Posterior cingulate gyrus (tissue), 11 donors: ENCODE measurements at places on chromosomes 2 and 18.

- no peak for DNase-seq
Measured at GRCh38 chr2:774436-774835, 97.2 kb upstream of the TMEM18 start.

GRCh38 chr2:204213588-204213987 lies 277.0 kb downstream of the ICOS start:
- DNase-seq = no peak

DNA sequence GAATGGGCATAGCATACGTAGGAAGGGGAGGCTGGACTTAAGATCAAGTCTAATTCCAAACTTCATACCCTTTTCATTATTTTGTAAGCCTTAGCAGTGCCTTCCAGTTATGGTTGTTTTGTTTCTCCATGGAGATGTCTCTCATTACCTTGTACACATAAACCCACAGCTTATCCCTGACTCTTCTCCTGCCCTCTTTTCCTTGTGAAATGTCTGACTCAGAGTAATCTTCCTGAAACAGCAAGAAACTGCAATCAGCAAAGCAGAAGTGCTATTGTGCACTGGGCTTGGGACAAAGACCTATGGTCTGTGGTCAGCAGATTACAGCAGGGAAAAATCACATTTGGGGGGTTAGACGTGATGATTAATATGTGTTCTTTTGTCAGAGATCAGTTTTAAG lies 176.7 kb downstream of the IKZF2 start:
- no peak for DNase-seq

- DNase-seq = no peak
Measured at GRCh38 chr18:12944709-12945108, 3.1 kb upstream of the SEH1L start.

- no peak for DNase-seq
Measured at GRCh38 chr2:29811378-29811777, 110.0 kb downstream of the ALK start.

GRCh38 chr18:42078711-42079110 lies 123.7 kb downstream of the PIK3C3 start:
- no peak for DNase-seq

DNA sequence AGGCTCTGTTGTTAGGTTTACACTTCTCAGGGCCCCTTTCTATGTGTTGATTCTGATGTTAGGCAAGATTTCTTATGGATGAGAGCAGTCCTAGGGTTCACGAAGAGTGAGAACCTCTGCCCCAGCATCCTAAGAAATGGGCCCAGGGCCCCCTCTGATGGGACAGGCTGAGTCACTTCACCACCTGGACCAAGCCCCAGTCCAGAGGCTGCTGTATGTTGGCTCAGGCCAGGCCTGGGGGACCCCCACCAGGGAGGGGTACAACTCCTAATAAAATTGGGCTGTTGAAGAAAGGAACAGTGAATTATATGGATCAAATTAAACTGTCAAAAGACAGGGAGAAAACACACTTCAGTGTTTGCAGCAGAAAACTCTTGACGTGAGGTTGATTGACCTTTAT lies 365.9 kb upstream of the HS6ST1 start:
- no peak for DNase-seq

DNA sequence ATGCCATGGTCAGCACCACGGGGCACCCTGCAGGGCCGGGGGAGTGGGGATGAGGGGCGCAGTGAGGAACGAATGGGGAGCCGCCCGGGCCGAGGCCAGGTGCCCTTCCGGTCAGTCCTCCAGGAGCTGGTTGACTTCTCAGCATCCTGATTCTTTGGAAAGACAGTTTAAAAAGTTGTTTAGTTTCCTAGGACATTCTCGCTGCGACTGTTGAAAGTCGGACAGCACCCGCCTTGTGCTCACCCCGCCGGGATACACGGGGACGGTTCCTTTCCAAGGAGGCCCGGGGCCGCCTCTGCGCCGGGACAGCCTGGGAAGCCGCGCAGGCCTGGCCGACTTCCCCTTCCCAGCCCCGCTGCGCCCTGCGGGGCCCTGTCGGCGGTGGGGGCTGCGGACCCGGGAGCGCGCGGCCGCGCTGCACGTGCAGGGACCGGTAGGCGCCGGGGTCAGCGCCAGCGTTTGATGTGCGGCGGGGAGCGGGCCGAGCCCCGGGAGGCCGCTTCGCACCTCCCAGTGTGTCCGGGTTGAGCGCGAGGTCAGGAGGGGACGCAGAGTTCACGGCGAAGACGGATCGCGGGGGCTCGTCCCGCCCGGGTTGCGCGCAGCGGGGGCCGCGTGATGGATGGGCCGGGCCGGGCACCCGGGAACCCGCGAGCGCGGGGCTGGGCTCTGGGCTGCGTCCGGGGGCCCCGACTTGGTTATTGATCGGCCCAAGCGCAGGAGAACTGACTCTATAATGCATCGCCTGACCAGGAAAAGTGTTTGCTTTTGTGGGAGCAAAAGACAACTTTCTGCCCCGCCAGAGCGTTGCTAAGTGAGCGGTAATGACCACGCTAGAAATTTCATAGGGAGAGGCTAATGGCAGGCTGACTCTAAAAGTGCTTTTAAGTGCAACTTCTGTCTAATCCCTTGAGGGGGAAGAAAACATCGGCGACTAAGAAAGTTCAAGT lies 28.0 kb upstream of the SMIM21 start:
- DNase-seq = no peak

- DNase-seq = no peak
Measured at GRCh38 chr2:133561045-133561852, 7.0 kb downstream of the NCKAP5 start.

DNA sequence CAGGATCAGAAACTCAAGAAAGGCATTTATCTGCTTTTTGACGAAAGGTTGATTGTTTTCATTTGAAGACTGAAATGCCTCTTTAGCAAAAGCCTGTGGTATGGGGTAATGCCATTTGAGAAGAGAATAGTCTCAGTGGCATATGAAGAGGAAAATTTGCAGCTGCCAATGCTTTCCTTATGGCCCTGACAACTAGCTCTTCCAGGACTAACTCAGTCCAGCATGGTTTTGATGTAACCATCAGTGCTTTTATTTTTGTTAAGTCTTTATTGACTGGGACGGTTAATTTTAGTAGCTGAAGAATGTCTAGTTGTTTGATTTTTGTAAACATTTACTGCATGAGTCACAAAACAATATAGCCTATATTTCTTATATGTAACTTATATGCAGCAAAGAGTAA lies 158.4 kb downstream of the LNPK start:
- no peak for DNase-seq

DNA sequence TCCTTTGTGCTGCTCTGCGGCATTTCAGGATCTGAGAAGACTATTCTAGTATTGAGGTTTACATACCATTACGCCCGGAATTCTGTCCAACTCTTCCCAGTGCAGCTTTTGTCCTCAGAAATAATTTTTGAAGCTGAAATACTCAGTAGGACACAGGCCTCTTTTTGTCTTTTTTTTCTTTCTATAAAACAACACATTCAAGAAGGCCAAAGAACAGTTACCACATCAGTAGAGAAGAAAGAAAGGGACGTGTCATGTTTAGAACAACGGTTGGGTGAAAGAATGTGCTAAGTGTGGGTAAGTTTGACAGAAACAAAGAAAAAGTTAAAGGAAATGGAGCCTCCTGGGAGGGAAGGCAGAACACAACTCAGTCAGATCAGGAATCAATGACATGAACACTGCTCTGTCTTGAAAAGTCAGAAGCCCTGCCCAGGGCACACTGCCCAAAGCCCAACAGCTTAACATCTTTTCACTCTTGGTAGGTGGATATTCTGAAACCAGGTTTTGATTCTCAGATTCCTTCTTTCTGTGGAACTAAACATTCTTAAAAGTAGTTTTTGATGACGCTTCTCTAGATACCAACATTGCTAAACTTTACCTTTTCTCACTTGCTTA lies 198.6 kb upstream of the CWC22 start:
- no peak for DNase-seq
